ENCODE measurements at places on chromosomes 4 and X.
A peak's percentile ranks its signal among the peaks of the same experiment; 100 is the strongest.

DNA sequence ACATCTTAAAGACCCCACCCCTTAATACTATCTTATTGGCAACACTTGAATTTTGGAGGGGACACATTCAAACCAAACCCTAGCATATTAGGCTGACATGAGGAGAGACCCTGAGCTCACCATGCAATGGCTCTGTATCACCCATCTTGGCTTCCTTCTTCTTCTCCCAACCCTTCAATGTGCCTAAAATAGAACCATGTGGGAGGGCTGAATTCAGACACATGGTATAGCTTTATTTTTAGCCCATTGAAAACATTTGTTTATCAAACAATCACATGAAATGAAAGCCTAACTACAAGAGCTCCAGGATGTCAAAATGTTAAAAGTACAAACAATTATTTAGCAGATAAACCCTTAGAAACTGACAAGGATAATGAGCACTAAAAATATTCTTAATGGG lies 81.6 kb downstream of the RASL11B start:
- no peak for DNase-seq

- no peak for DNase-seq
Measured at GRCh38 chr4:16893141-16893651, 5.2 kb downstream of the LDB2 start.

DNA sequence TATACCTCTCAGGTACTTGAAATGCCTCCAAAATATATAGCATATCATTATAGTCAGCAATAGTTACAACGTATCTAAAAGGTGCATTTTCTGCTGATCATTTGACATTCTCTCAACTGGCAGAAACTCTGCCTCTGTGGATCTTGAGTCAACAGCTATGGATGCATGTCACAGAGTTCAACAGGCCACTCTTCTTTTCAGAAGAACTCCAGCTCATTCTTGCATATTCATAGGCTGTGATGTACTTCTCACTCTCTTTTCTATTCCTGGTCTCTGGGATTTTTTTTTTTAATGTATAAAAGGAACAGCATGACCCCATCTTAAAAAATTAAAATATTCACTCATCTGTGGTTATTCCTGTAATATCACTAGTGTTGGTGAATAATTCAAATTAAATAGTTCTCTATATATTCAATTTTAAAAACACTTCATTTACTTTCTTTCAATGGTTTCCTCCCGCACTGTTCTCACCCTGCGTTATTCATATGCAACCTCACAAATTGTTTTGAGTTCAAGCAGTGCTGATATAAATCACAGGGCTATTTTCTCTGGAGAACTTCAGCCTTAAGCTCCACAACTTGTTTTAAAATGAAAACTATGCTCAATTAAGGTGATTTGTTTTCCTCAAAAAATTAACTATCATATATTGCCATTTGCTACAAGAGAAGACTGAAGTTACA lies 1111.2 kb upstream of the ADGRL3 start:
- DNase-seq: no peak

DNA sequence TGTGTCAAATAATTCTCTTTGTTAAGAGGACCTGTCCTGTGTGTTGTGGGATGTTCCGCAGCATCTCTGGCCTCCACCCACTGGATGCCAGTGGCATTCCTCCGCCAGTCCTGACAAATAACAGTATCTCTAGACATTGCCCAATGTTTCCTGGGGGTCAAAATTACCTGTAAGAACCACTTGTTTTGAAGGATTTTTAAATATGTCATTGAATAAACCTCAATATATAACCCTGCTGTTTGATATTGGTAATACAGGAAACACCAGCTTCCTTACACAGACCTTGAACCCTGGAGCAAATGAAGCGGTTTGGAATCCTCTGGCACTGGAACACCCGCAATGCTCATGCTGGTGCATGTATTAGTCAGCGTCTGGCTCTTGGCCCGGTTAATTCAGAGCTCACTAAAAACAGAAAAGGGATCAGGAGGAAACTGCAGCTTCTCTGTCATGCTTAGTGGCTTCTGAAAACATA lies 101.3 kb downstream of the TBL1X start:
- DNase-seq: no peak

GRCh38 chr4:15653864-15654592 lies 1.1 kb downstream of the FBXL5 start:
- DNase-seq: peak; percentile 6

DNA sequence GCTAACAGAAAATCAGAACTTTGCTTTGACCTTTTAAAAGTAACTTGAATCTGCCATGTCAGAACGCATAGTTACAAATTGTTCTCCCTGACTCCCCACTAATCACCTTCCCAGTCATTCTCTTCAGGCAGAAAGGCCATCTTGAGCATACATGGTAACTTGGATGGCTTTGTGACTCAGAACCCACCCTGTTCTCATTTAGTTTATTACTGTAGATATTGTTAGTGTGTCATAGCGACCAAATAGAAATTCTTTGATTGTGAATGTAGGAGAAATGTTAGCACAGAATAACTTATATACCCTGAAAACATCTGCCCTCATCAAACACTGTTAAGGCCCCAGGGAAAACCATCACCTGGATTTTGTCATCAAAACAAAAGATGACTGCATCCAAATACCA lies 382.0 kb downstream of the MAGEB5 start:
- no peak for DNase-seq

DNA sequence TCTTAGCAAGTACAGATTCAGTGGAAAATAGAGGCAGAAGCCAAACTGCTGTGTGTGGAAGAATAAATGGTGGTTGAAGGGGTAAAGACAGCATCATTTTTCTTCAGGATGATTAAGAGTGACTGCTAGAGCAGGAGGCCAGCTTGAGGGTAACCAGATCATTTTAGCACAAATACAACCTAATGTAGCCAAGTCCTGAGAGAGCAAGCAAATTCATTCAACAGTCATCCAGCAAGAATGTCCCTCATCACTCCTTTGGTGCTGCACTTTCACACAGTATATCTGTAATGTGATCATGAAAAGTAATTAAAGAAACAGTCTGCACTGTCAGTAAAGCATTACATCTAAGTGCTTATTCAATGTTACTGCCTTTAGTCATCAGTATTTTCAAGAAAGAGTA lies 44.8 kb downstream of the NPFFR2 start:
- no peak for DNase-seq

- DNase-seq: no peak
Measured at GRCh38 chrX:110201799-110202198, 116.1 kb downstream of the AMMECR1 start.

DNA sequence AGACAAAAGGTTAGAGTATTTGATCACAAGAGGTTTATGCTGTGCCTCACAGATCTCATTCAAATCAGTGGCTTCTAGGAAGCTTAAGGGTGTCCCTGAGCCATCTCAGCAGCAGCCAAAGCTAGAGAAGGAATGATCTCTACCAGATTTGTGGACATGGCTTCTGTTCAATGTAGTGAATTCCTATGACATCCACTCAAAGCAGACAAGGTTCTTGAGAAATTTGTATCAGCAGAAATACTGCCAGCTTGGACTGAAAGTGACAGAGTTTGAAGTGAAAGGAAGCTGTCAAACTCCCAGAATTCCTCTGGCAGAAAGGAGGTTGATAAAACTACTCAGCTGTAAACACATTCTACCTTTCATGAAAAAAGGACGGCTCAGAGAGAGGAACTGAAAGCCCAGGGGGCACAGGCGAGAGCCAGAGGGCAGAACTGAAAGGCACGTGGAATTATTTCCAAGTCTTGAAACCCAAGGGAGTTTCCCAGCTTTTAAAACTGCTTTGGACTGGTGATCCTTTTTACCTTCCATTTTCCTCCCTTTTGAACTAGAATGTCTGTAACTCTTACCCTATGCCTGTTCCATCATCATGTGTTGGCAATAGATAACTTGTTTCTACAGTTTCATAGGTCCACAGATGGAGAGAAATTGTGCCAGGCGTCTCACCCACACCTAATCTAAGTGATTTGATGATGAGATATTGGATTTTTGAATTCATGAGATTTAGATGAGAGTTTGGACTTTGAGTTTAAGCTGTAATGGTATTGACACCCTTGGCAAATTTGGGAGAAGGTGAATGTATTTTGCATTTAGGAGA lies 14.5 kb upstream of the MED14 start:
- no peak for DNase-seq

GRCh38 chr4:174274436-174274835 lies 9.0 kb downstream of the FBXO8 start:
- DNase-seq: no peak

DNA sequence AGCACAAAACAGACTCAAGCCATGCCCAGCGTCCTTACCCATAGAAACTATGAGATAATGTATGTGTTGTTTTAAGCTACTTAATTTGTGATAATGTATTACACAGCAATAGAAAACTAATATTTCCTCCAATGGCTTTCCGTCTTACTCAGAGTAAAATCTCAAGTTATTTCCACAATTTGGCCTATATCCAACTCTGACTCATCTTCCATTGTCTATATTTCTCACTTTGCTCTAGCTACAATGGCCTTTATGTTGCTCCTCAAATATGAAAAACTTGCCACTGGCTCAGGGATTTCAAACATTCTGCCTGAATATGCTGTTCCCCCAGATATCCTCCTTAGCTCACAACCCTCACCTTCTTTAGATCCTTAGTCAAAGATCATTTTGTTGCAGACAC lies 31.6 kb downstream of the IQCM start:
- DNase-seq: no peak

DNA sequence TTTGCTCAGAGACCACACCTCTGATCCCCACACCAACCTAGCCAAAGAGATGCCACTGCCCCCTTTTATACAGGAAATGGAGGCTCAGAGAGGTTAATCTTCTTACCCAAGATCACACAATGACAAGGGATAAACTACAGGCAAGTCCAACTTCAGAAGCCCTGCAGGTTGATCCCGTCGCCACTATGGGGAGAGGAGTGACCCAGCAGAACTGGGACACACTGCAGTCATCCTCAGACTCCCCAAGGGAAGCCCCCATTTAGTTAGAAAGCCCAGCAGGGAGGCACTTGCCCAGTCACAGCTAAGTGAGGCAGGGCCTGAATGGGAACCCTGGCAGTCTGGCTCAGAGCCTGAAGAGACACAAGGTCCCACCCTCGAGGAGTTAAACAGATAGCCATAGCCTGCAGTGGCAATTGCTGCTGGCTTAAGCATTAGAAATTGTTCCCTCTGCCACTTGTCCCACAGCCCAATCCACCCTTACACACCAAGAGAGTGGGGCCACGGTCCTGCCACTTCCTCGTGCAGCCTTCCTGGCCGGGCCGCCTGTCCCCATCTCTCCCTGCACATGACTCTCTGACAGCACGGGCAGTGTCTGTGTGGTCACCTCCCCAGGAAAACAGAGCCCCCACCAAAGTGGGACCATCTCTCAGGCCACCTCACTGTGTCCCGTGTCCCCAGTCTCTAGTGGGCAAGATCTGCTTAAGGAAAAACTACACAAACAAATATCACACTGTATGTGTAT lies 2.7 kb downstream of the JAKMIP1 start:
- DNase-seq: no peak

DNA sequence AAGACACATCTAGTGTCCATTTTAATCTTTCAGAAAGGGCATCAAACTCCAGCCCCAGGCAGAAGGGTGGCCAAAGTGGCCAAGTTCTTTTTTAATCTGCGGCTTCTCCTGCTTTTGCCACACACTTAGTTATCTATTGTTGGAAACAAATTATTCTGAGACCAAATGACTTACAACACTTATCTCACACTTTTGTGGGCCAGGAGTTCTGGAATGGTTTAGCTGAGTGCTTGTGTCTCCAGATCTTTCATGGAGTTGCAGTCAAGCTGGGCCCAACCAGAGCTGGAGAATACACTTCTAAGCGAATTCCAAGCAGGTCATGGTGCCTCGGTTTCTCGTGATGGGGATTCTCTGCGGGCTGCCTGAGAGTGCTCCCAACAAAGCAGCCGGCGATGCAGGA lies 4.0 kb downstream of the TXK start:
- DNase-seq: no peak

DNA sequence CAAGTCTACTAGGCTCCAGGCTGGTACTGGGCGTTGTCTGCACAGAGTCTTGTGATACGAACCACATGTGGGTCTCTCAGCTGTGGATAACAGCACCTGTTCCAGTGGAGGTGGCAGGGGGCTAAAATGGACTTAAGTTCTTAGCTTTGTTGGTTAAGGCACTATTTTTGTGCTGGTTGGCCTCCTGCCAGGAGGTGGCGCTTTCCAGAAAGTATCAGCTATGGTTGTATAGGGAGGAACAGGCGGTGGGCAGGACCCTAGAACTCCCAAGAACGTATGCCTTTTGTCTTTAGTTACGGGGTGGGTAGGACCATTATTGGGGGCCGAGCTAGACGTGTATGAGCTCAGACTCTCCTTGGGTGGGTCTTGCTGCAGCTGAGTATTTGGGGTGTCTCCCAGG lies 1138.4 kb downstream of the PCDH19 start:
- no peak for DNase-seq

GRCh38 chr4:98626350-98626749 lies 32.1 kb downstream of the TSPAN5 start:
- DNase-seq: no peak

DNA sequence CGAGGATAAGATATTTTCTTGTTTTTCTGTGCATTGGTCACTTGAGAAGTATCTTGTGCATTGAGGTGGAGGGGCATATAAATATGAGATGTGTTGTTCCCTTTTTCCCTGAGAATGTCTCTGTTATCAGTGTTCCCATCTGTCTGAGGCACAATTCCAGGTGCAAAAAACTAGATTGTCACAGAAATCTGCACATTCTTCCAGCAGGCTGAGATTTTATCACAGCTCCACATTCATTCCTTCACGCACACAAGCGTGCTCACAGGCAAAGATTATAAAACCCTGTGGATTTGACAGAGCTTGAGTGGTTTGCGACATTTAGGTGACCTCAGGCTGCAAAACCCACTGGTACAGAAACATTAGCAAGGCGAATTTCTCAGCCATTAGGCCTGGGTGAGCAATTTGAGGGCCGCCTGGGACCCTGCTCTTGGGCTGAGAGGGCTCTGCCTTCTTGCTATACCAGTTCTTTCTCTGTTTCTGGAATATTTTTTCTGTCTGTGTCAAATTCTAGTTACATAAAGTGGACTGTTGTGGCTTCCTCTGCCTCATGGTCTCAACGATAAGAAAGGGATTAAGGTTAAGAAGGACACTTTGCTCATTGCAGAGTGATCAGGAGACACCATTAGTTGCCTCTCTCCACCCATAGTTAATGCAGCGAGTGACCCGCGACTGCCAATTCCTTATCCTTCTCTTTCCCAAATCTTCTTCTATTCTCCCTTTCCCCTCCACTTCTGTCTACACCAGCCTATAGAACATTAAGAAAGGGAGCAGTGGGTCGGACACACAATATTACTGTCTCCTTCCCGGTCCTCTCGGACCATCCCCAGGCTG lies 86.7 kb upstream of the C1QTNF7 start:
- no peak for DNase-seq

GRCh38 chr4:36046026-36046425 lies 198.3 kb downstream of the ARAP2 start:
- no peak for DNase-seq

DNA sequence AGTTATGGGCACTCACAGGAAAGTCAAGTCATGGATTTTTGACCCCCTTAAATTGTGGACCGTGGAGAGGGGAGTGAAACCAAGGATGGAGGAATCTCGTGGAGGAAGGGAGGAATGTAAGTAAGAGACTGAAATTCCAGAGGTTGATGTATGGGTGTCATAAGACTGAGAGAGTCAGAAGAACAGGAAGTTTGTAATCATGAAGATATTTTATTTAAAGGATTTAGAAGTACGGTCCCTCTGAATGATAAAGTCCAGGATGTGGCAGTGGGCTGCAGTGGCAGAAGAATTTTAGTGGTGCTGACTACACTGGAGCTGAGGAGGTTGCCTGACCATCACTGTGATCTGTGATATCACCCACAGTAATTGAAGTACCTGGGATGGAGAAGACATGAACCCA lies 57.8 kb downstream of the DCLK2 start:
- no peak for DNase-seq

Data from nephron progenitor cell (in vitro differentiated cells).